AG04450 (cell line): ENCODE measurements at places on chromosomes 3 and 15.

DNA sequence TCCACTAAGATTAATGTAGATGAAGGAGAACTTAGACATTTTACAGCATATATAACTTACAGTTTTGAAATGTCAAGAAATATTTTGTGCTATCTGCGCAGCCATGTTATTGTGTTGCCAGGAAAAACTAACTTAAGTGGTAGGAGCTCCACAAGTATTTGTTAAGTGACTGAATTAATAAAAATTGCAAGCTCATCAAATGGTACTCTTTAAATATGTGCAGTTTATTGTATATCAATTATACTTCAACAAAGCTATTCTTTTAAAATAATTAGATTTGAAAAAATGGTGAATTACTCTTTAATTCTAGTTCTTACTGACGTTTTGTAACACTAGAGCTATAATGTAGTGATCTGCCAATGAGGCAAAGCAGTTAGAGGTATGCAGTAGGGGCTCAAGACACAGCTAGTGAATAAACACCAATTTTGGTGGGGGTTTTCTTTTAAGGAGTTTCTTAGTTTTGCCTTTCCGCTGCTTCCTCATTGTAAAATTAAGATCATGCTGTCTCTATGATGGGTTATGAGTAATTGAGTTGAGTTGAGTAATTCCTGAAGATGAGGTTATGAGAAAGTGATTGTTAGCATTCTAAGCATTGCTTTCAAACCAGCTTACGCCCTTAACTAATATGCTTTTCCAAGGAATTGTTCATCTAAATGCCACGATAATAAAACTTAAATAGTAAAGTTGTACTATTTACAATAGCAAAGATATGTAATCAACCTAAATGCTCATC is 10.9 kb upstream of the LXN start:
- no peak for DNase-seq

GRCh38 chr3:158355623-158356588 is 215.1 kb upstream of the MLF1 start:
- DNase-seq, result no peak

- DNase-seq, result no peak
Measured at GRCh38 chr3:132245552-132246142, 71.6 kb upstream of the ACP3 start.

DNA sequence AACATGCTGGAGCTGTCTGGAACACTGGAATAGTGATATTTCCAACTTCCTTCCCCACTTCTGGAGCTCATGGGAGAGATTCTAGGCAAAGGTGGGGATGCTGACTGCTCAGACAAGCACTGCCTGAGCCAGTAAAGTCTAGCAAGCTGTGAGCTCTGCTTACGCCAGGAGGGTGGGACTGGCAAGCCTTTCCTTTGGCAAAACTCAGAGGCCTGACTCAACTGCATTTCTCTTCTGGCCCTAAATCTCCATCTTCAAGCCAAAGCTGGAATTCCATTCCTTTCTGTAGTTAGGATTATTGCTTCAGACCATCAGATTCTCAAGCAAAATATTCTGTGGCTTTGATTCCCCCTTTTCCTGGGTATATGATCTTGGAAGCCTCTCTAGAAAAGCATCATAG is 20.3 kb upstream of the EPB42 start:
- DNase-seq, result no peak

GRCh38 chr3:184591789-184592188 is 30.2 kb downstream of the EPHB3 start:
- no peak for DNase-seq
